ENCODE measurements at places on chromosomes 5 and 9. TPM values are rescaled to one million over a fixed set of nuclear protein-coding genes. Genes with fewer than 3 reads are reported as not detected.

The MEF2C gene
- 2.5 TPM for total RNA-seq

The HIGD2A gene
- 133 TPM for total RNA-seq

The PCDHA6 gene
- not detected for total RNA-seq

The CCDC187 gene
- total RNA-seq, result 5.2 TPM

- no peak for DNase-seq
These were observed 164.3 kb upstream of the ACOT12 start for GRCh38 chr5:81558188-81558587.

DNA sequence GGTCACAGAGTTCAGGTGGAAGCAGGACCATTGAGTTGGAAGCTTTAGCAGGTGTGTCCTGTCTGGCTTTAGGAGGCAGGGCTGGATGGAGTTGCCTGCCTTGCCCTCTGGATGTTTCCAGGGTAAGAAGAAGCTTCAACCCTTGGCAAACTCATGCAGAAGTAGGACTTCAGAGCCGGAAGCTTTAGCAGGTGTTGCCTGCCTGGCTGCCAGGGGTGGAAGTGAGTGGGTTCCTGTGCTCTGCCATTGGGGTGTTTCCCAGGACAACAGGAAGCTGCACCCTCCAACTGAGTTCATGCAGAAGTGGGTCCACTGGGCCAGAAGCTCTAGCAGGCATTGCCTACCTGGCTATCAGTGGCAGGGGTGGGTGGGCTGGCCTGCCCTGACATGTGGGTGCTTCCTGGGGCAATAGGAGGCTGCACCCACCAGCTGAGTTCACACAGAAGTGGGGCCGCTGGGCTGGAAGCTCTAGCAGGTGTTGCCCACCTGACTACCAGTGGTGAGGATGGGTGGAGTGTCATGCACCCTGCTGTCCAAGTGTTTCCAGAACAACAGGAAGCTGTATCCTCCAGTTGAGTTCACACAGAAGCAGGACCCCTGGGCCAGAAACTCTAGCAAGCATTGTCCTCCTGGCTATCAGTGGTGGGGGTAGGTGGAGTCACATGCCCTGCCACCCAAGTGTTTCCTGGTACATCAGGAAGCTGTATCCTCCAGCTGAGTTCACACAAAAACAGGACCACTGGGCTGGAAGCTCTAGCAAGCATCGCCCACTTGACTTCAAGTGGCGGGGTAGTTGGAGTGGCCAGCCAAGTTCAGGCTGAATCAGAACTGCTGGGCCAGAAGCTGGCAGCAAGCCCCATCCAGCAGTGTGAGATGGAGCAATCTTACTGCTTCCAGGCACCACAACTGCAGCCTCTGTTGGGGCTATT, 24.6 kb downstream of the LOX start:
- no peak for DNase-seq

DNA sequence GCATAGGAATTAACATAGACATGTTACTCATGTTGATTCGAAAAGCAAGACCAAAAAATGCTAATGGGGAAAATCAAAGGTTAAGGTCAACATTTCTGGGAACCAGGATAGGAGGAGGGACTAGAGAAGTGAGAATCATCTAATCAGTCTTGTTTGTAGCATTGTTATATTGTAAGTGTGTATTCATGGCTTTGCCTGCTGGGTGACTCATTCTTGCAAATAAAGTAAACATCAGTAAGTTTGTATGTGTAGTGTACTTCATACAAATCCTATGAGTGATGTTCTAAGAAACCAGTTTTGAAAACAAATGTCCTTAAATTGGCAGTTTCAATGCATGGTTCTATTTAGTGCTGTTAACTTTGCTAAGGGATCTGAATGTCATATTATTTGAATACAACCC, 79.0 kb upstream of the TMEM252 start:
- DNase-seq, result no peak

- DNase-seq, result no peak
These were observed 150.9 kb downstream of the NUDT12 start for GRCh38 chr5:103411711-103412110.

- DNase-seq, result peak; percentile 88
These were observed 211.5 kb downstream of the SEC61B start for GRCh38 chr9:99433555-99433954.

- no peak for DNase-seq
These were observed 8.4 kb downstream of the RPL37 start for GRCh38 chr5:40826489-40827187.
